MG63 (cell line): ENCODE measurements at places on chromosomes 1 and 21. TPM values are rescaled to one million over a fixed set of nuclear protein-coding genes. Genes with fewer than 3 reads are reported as not detected.

DNA sequence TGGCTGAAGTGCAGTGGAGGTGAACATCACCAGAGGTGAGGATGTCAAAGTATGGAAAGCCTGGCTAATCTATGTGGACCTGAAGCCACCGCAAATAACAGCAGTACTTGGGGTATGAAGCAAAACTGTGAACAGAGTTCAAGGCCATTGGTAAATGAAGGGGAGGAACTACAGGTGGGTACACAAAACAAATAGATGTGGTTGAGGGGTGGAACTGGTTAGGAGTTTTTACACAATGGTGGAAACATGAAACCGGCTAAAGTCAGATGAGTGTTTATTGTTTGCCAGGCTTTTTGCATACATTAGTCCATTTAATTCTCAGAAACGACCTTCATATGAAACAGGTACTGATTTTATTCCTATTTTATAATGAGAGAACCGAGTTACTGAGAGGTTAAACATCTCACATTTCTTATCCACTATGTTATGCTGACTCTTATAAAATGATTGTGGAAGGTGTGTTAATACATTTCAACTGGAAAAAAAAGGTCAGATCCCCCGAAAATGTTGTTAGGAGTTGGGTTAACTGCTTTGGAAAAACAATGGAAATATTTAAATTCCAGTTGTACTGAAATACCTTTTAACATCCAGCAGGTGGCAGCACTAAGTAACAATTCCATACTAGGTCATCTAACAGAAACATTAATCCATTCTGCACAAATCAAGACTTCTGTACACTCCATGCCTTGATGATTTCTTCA is 44.3 kb upstream of the GTF2B start:
- DNase-seq, result no peak

- peak; percentile 23 for DNase-seq
These were observed 1.3 kb downstream of the SLC41A1 start for GRCh38 chr1:205811660-205812059.

GRCh38 chr1:171852272-171852671 is 11.0 kb downstream of the DNM3 start:
- no peak for DNase-seq

DNA sequence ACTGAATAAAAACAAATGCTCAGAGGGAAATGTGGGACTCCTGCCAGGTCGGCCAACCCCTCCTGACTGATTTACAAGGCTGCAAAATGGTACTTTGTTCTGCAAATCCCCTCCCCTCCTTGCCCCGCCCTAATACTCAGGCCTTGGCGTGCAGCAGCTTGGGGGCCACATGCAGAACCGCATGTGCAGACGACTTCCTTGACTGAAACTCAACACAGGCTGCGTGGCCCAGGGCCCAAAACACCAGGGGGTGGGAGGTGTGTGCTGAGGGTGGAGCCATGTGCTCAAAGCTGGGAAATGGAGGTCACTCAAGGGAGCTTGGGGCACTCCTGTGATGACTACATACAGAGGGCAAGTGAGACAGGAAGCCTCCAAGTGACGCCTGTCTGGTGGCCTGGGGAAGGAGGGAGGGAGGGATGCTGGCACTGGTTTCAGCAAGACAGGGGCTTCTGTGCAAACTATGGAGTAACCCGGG is 87.2 kb downstream of the MRPL37 start:
- DNase-seq, result peak; percentile 65

DNA sequence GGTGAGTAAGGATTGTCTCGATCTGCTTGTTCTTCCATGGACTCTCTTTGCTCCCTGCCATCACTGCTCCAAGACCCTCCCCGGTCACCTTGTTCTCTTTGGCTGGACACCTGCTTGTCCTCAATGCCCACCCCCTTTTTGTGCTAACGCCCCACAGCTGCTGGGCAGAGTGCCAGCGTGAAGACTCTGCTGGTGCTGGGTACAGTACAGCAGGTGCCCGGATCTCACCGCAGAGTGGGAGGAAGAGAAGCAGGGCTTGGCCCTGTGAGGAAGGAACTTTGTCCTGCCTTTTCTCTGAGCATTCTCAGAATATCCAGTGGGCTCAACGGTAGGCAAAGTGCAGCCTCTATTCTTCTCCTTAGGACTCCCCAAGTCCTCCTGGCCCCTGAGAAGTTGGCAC is 90.1 kb downstream of the PLXNA2 start:
- DNase-seq, result no peak

DNA sequence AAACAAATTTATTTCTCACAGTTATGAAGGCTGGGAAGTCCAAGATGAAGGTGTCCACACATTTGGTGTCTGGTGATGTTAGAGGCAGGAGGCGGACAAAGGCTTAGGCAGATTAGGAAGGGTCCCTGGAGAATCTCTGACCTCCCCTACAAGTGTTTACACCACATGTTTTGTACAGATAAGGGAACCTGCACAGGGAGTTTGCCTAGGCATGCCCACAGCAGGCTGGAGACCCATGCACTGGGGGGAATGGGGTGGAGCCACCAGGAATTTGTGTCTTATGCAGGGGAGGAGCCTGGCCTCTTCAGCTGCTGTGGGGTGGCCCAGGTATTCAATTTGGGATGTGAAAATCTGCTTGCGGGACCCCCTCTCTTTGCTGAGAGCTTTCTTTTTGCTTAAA is 131.3 kb downstream of the PATJ start:
- DNase-seq, result no peak

- no peak for DNase-seq
These were observed 119.7 kb upstream of the ZNF648 start for GRCh38 chr1:182181167-182181572.

GRCh38 chr1:176575991-176576390 is 113.0 kb downstream of the PAPPA2 start:
- DNase-seq, result peak; percentile 37

GRCh38 chr1:65512967-65513780 is 92.7 kb downstream of the LEPR start:
- no peak for DNase-seq

DNA sequence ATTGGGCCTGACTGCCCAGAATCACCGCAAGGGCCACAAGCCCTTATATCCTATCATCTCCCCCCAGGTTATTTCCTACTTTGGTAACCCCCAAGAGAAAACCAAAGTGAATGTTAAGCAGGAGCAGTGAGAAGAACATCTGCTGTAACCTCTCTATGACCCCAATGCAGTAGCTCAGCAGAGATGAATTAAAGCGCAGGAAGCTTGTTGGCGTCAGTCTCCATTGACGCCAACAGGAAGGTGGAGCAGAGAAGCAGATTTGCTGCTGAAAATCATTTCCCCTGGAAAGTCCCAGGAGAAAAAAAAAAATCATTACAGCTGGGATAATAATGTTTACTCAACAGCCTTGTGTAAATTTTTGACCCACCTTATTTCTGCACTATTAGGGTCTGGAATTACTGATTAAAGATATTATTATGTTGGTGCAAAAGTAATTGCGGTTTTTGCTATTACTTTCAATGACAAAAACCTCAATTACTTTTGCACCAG is 33.2 kb upstream of the FAM163A start:
- no peak for DNase-seq

- no peak for DNase-seq
These were observed 22.6 kb downstream of the AK4 start for GRCh38 chr1:65170511-65171142.

Gene ATAD3A
- total RNA-seq, result 66.9 and 74.6 TPM in 2 replicates

Gene CFAP141
- total RNA-seq, result not detected in 2 replicates

Gene SPRR2G
- total RNA-seq, result not detected in 2 replicates

Gene IGSF3
- 4.6 and 5.0 TPM in 2 replicates for total RNA-seq

Gene CNKSR1
- total RNA-seq, result not detected in 2 replicates

Gene LCE1E
- total RNA-seq, result not detected in 2 replicates

Gene GJB5
- not detected in 2 replicates for total RNA-seq

Gene DRAM2
- total RNA-seq, result 56.9 and 73.4 TPM in 2 replicates
